ENCODE measurements at places on chromosomes 2 and 18.

DNA sequence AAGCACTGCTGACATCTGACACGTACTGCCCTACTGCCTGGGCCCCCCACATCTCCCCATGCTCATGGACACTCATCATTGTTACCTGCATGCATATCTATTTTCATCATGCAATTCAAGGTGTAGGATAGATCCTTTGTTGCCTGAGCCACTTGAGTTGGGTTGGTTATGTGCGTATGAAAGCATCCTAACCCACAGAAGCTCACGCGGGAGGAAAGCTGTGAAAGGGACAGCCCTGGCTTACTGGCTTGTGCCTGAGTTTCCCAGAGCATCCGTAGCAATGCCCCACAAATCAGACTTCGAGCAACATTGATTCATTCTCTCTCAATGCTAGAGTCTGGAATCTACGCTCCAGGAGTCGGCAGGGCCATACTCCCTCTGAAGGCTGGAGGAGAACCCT is 285.5 kb downstream of the PHLPP1 start:
- no peaks in the 10 kb centered on the region for H3K27me3 ChIP-seq
- no peak for DNase-seq

- H3K36me3 ChIP-seq = peaks cover 7% of the 10 kb centered on the region
- H3K4me1 ChIP-seq = no peaks in the 10 kb centered on the region
- H3K27me3 ChIP-seq = no peaks in the 10 kb centered on the region
- H3K27ac ChIP-seq = no peak overlapping the region
- no peak for DNase-seq
Measured at GRCh38 chr2:121677855-121678254, 28.6 kb upstream of the CLASP1 start.

- no peak for DNase-seq
- H3K4me3 ChIP-seq = no peak overlapping the region
- peak overlapping the region; percentile 84 for H3K27ac ChIP-seq
- no peaks in the 10 kb centered on the region for H3K36me3 ChIP-seq
Measured at GRCh38 chr18:55338978-55339650, 248.9 kb downstream of the TCF4 start.

DNA sequence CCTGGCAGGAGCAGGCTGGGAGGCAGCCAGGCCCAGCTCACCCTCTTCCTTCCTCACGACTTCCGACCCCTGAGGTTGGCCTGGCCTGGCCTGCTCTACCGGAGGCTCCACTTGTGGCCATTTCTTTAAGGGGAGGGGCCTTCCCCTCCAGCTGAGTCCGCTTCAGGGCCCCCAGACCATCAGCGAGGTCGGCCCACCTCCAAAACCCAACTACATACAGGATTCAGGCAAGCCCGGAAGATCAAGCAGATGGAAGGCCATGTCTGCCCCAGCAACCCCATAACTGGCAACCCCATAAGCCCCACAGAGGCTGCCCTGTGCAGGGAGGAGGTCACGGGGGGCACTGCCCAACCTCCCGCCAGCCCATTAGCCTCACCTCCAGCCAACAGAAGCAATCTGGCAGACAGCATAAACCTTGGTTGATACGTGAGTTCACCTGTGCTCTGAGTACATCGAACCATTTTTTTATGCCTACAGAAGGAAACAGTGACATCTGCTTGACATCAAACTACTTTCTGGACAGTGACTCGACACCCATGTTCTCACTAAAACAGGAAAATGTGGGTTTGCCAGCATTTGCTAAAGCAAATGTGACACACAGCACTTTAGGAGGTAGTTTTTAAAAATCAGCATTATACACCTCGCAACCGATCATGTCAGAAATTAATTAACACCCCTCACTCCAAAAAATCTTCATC is 98.9 kb downstream of the EIPR1 start:
- no peaks in the 10 kb centered on the region for H3K27me3 ChIP-seq
- no peak overlapping the region for H3K4me3 ChIP-seq
- no peak overlapping the region for H3K27ac ChIP-seq
- H3K4me1 ChIP-seq = peaks cover 10% of the 10 kb centered on the region

- H3K4me3 ChIP-seq = no peak overlapping the region
- H3K27me3 ChIP-seq = no peaks in the 10 kb centered on the region
- DNase-seq = no peak
- H3K27ac ChIP-seq = no peak overlapping the region
Measured at GRCh38 chr18:79471046-79471445, 75.3 kb downstream of the NFATC1 start.

DNA sequence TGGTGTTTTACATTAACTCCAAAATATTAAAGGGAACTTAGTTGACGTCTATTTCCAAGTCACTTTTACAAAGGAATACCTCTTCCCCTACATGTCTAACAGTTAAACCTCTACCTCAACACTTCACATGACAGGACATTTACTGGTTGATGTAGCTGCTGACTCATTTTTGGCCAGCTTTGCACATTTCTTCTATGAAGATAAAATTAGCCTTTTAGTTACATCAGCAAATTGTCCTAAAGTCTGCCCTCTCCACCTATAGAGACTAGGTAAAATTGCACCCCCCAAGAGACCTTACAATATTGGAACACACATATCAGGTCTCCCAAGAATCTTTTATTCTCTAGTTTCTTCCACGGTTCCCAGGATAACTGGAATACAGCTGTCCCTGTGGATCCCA is 10.1 kb upstream of the CERS6 start:
- no peaks in the 10 kb centered on the region for H3K4me1 ChIP-seq
- no peak for DNase-seq
- H3K4me3 ChIP-seq = no peak overlapping the region
- H3K27ac ChIP-seq = no peak overlapping the region
- H3K27me3 ChIP-seq = no peaks in the 10 kb centered on the region

DNA sequence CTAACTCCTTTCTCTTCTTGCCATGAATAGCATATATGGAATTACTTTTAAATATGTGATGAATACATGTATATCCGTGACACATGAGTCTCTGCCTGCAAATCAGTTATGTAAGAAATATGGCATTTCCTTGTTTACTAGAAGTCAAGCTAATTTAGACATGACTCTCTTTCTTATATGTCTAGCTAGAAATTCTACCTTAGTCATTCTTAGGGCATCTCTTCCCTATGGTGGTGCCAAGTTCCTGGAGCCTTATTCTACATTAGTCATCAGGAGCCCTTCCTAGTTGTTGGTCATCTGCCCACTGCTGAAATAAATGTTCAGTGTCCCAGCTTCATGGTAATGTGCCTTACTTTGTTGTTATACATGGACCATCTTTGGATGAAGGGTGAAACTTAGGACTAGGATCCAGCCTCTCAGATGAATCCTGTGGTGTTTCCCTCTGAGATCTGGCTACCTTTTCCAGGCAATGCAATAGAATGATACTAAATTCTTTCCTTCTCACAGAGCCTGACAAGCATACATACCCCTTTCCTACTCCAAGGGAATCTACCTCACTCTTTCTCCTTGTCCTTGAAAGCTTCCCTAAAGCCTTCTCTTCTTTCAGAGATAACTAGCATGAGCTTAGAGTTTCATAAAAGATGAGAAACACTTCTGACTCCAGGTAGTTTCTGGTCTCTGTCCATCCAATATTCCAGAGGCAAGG is 415.3 kb upstream of the VWC2L start:
- DNase-seq = no peak
- H3K27ac ChIP-seq = no peak overlapping the region
- H3K4me3 ChIP-seq = no peak overlapping the region

DNA sequence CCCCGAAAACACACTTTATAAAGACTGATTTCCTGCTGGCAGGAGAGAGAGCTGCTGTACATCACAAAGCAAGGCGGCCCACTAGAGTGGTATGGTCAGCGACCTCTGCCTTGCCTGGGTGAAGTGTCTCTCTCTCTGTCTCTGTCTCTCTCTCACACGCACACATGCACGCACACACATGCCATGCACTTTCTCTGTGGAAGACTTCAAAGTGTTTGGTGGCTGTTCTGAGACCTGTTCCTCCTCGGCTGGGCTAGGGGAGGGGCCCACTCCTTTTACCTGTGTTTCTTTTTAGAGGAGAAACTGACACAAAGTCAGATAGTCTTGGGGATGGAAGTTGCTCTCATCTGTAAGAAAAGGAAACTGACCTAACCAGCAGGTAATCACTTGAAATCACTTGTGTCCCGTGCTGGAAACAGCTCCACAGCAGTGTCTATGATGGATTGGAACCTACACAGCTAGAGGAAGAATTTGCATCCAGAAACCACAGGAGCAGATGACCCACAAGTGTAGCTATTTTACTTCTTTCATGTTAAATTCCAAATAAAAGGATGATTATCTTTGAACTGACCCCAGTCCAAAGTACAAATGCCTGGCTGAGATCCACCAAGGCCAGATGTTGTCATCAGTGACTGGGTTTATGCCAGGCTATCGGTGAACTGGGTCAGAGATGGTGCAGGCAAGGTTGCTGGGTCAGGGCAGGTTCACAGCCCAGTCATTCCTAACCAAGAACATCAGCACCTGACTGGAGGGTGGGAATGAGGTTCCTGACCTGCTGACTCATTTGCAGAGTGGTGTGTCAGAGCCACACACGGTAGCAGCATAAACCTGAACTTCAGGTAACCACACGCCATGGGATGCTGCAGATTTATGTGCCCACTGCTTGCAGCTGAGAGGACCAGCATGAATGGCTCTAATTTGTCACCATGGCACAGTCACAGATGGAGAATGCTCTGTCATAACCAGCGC is 63.0 kb downstream of the NPAS2 start:
- no peaks in the 10 kb centered on the region for H3K27me3 ChIP-seq
- H3K36me3 ChIP-seq = no peaks in the 10 kb centered on the region
- H3K27ac ChIP-seq = no peak overlapping the region
- no peak for DNase-seq
- no peak overlapping the region for H3K4me3 ChIP-seq

DNA sequence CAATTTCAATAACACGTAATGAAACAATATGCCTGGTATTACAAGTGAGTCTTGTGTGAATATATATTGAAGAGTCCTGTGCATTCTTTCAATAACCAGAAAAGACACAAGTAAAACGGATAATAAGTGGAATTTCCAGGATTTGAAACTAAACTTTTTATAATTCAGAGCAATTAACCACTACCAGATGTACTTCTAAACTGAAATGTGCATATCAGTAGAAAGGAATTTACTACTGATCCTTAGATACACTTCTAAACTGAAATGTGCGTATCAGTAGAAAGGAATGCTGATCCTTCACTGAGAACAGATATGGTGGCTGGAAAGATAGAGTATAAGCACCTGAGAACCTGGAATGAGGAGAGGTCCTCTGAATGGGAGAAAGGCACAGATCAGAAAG is 470.9 kb upstream of the SPHKAP start:
- H3K27me3 ChIP-seq = no peaks in the 10 kb centered on the region
- no peak for DNase-seq
- no peaks in the 10 kb centered on the region for H3K36me3 ChIP-seq
- H3K4me3 ChIP-seq = no peak overlapping the region

DNA sequence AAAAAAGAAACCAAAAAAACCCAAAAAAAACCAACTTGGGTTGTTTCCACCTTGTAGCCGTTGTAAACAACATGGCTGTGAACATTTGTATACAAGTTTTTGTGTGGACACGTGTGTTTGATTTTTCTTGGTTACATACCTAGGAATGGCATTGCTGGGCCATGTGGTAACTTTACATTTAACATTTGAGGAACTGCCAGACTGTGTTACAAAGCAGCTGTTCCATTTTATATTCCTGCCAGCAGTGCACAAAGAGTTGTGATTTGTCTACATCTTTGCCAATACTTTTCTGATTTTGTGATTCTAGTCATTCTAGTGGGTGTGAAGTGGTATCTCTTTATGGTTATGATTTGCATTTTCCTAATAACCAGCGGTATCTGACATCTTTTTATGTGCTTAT is 22.5 kb downstream of the LPIN1 start:
- H3K4me3 ChIP-seq = no peak overlapping the region
- H3K27me3 ChIP-seq = no peaks in the 10 kb centered on the region
- DNase-seq = no peak
- peaks cover 80% of the 10 kb centered on the region for H3K36me3 ChIP-seq
- no peak overlapping the region for H3K27ac ChIP-seq

DNA sequence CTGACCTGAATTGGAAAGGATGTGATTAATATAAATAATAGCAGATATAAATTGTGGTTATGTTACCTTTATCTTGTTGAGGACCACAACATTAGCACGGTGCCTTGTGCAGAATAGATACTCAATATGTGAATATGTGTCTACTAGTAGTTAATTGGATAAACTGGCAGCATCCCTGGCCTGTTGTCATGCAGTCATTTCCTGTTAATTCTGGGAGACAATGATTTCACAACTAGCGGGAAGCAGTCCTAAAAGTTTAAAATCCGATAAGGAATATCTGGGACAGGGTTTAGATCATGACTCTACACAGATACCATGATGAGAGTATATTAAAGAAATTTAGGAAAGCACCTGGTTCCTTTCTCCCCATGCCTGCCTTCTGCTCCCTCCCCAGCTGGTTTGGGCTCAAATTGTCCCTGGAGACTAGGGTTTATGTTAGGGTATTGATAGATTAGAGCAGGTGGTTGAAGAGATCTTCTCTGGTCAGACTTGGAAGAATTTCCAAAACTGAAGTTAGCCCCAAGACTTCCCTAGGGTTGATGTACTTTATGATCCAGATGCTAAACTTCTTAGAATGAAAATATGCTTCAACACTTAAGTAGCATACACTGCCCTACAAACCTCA is 32.8 kb downstream of the CYBRD1 start:
- DNase-seq = no peak
- no peaks in the 10 kb centered on the region for H3K27me3 ChIP-seq
- H3K4me1 ChIP-seq = no peaks in the 10 kb centered on the region
- no peak overlapping the region for H3K27ac ChIP-seq
- no peak overlapping the region for H3K4me3 ChIP-seq

- no peaks in the 10 kb centered on the region for H3K36me3 ChIP-seq
- H3K27ac ChIP-seq = no peak overlapping the region
- peaks cover 34% of the 10 kb centered on the region for H3K4me1 ChIP-seq
Measured at GRCh38 chr2:68388358-68388757, 23.3 kb downstream of the PLEK start.

DNA sequence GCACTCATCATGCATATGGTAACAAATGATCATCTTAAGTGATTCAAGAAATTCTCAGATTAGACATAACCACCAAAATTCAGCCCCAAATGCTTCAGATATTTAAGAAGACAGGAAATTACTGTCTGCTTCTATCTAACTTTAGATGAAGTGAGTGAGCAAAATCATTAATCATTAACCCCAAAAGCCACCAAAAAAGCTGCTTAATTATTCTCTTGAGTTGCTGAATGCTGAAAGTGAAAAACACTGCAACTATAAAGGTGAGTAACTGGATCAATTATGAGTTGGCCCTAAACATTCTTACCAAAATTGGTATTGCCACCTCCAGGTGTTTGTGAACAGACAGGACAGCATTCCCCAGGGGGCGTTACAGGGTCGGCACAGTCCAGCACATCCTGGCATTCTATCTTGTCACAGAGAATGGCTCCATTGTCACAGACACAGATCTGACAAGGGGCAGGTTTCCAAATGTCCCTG is 69.6 kb downstream of the COL5A2 start:
- no peak overlapping the region for H3K27ac ChIP-seq
- H3K36me3 ChIP-seq = no peaks in the 10 kb centered on the region
- no peaks in the 10 kb centered on the region for H3K27me3 ChIP-seq
- H3K4me1 ChIP-seq = no peaks in the 10 kb centered on the region
- no peak for DNase-seq
- no peak overlapping the region for H3K4me3 ChIP-seq

GRCh38 chr2:191690327-191690726 is 12.4 kb downstream of the NABP1 start:
- no peak overlapping the region for H3K4me3 ChIP-seq
- no peak overlapping the region for H3K27ac ChIP-seq
- H3K36me3 ChIP-seq = peaks cover 5% of the 10 kb centered on the region
- peaks cover 7% of the 10 kb centered on the region for H3K4me1 ChIP-seq
- DNase-seq = no peak
